ENCODE measurements at places on chromosomes 6 and 20.

GRCh38 chr20:24938498-24938897 is 10.6 kb upstream of the CST7 start:
- no peak for DNase-seq

- DNase-seq, result no peak
Measured at GRCh38 chr6:144007478-144008119, 460 bp downstream of the PLAGL1 start.

DNA sequence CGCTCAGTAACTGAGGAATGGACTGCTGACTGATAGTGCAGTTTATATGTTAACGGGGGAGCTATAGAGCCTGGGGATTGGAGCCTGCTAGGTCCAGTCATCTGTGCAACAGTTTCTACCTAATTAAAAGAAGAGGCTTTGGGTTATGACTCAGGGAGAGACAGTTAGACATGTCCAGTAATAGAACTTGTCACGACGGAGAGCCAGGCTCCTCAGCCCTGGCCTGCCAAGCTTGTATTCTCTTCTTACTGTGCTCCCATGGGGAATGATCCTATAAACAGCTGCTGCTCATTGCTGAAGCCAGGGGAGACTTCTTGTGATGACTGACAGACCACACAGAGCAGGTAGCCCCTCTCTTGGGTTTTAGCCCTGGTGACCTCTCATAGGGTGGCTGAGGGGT is 69.3 kb downstream of the SYNJ2 start:
- DNase-seq, result no peak

DNA sequence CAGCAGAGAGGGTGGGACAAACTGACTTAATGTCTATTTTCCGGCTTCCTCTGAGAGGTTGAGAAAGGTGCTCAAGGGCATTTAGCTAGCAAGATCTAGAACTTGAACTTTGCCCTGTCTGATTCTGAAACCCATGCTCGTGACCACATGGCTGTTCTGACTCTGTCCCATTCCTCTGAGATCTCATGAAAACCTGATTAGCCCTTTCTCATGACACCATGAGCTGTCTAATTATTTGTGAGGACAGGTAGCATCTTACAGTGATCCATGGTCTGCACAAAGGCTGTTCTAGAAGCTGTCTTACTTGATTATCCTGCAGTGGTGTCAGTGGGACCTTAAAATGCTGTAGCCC is 89.6 kb upstream of the TOX2 start:
- no peak for DNase-seq

DNA sequence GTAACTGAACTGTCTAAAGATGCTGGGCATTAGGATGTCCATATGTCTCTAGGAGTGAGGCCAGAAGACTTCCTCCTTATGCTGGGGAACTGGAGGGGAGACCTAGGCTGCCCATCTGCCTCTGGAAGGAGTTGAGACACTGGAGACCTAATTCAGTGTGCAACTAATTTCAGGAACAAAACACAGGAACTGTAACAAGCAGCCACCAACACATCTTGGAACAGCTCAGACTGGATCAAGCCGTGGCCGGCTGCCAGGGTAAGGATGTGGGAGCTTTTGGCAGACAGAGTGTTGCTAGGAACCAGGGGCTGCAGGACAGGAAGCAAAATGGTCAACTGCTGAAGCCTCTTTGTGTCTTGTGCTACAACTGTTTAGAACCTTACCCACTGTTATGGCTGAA is 16.4 kb upstream of the MAS1 start:
- no peak for DNase-seq

DNA sequence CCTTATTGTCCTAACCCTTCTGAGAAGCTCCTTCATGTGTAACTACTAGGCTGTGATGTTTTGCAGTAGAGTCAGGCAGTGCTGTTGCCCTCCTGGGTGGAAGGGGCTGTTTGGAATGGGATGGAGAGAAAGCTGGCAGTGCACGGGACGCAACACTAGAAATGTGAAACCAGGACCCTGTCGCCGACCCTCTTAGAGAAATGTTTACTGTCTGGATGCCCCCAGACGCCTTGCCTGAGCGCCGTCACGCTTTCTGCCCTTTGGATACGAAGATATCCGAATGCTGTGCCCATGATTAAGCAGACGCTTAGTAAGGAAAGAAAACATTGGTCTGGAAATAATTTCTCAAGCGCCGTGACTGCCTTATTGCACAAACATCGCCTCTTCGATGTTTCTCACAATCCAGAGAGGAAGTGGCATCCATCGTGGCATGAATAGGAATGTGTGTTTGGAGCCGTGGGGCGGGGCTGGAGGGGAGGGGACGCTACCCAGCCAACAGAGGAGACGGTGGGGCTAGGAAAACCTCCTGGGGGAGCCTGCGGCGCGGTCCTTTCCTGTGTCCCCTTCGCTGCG is 661 bp upstream of the PPP1R14C start:
- no peak for DNase-seq

- DNase-seq, result no peak
Measured at GRCh38 chr6:32290886-32291450, 67.1 kb upstream of the NOTCH4 start.

GRCh38 chr6:31692353-31692752 is 10.8 kb downstream of the ABHD16A start:
- no peak for DNase-seq
